ENCODE measurements at places on chromosomes 6 and 20. TPM values are rescaled to one million over a fixed set of nuclear protein-coding genes. Genes with fewer than 3 reads are reported as not detected.

GRCh38 chr20:50120935-50121693 is 8.2 kb upstream of the UBE2V1 start:
- no peaks in the 10 kb centered on the region for H3K27me3 ChIP-seq
- no peak overlapping the region for H3K4me3 ChIP-seq
- H3K27ac ChIP-seq, result no peak overlapping the region
- DNase-seq, result peak; percentile 36
- peaks cover 5% of the 10 kb centered on the region for H3K36me3 ChIP-seq

GRCh38 chr6:14804785-14805210 is 441.1 kb upstream of the JARID2 start:
- H3K27me3 ChIP-seq, result no peaks in the 10 kb centered on the region
- no peak for DNase-seq
- no peak overlapping the region for H3K27ac ChIP-seq
- H3K4me3 ChIP-seq, result no peak overlapping the region
- no peaks in the 10 kb centered on the region for H3K4me1 ChIP-seq
- no peaks in the 10 kb centered on the region for H3K36me3 ChIP-seq

The SFT2D1 gene
- 33.7 TPM for total RNA-seq

DNA sequence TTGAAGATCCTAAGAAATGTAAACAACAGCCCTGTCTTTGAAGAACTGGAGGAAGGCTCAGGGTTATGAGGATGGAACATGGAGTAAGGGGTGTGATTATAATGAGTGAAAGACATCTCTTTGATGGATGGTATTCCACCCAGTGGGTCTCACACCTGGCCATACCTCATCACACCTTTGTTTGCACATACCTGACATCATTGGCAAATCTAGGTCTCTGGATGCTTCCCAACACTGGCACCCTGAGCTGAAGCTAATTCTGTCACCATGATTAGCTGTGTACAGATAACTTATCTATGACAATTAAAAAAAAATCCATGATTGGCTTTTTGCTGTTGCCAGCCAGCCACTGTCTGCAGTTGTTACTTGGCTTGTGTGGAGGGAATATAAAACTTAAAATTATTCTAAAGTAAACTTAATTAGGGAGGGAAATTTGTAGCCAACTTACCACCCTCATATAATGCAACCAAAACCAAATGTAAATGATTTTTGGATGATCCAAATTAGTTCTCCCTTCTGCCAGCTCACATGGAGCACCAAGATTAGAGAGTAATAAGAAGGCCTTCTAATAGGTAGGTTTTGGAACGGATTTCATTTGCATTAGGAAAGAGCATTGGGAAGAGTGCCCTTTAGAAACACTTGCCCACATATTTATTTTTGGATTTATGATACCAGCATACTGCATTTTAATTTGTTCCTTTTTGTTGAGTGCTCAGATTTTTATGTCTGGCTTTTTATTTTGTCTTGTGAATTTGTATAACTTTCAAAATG is 249.5 kb downstream of the SOX4 start:
- no peaks in the 10 kb centered on the region for H3K4me1 ChIP-seq
- no peaks in the 10 kb centered on the region for H3K36me3 ChIP-seq
- no peaks in the 10 kb centered on the region for H3K27me3 ChIP-seq

The CASS4 gene
- 8.0 TPM for total RNA-seq

DNA sequence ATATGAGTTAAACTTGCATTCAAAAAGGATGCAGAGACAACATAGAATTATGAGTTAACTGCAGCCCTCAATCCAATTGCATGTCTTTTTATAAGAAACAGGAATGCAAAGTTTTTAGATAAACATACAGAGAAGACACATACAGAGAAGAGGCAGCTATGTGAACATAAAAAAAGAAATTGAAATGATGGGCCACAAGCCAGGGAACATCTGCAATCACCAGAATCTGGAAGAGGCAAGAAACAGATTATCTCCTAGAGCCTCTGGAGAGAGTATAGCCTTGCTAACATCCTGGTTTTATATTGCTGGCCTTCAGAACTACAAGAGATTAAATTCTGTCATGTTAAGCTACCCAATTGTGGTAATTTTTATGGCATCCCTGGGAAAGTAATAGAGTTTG is 257.2 kb upstream of the EYS start:
- no peak for DNase-seq
- no peak overlapping the region for H3K27ac ChIP-seq
- H3K36me3 ChIP-seq, result no peaks in the 10 kb centered on the region
- H3K4me1 ChIP-seq, result no peaks in the 10 kb centered on the region
- no peak overlapping the region for H3K4me3 ChIP-seq
- no peaks in the 10 kb centered on the region for H3K27me3 ChIP-seq

GRCh38 chr20:44738813-44739477 is 6.7 kb upstream of the KCNK15 start:
- no peak overlapping the region for H3K27ac ChIP-seq
- no peaks in the 10 kb centered on the region for H3K4me1 ChIP-seq
- no peak overlapping the region for H3K4me3 ChIP-seq
- no peaks in the 10 kb centered on the region for H3K36me3 ChIP-seq
- DNase-seq, result peak; percentile 36

DNA sequence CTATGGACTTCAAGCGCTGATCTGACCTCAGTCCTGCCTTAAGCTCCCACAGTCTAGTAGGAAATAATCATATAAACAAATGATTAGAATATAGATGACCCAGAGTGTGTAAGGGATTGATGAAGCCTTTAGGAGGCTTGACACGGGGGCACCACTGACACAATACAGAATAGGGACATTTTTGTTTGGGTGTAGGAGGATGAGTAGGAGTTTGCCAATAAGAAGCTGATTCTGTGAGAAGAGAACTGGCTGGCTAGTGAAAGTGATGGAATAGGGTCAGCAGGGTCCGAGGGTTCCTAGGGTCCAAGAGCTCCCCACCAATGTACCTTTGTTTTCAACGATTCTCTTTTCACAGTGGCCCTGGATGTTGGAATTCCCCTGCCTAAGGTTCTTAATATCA is 7.1 kb upstream of the BPIFB4 start:
- H3K4me1 ChIP-seq, result peaks cover 5% of the 10 kb centered on the region
- no peak overlapping the region for H3K27ac ChIP-seq
- H3K36me3 ChIP-seq, result no peaks in the 10 kb centered on the region
- H3K27me3 ChIP-seq, result no peaks in the 10 kb centered on the region

DNA sequence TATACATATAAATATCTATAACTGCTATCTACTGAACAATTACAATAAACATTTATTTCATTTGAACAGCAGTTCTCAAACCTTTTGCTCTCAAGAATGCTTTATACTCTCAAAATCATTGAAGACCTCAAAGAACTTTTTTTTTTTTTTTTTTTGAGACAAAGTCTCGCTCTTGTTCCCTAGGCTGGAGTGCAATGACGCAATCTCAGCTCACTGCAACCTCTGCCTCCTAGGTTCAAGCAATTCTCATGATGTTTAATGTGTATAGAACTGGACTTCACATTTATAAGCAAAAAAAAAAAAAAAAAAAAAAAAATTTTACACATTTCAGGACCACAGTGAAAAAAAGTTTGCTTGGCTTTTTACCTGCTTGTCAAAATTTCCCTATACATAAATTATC is 11.7 kb downstream of the UBE2V1 start:
- H3K27ac ChIP-seq, result no peak overlapping the region
- peaks cover 17% of the 10 kb centered on the region for H3K4me1 ChIP-seq
- H3K36me3 ChIP-seq, result no peaks in the 10 kb centered on the region

The TMEM217 gene
- total RNA-seq, result 1.6 TPM

The RAMACL gene
- total RNA-seq, result 0.78 TPM

DNA sequence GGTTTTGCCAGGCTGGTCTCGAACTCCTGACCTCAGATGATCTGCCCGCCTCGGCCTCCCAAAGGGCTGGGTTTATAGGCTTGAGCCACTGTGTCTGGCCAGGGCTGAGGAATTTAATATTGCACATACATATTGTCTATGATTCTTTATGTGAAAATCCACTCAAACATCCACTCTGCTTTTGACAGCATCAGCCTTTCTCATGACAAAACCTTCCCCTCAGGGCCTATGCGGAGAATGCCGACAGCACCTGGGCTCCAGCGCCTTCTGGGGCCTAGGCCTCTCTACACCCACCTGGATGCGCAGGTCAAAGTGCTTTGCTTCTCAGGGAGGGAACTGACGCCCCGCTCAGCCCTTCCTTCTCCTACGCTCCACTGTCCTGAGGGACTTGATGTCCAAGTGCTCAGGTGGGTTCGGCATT is 5.4 kb downstream of the RAMACL start:
- no peaks in the 10 kb centered on the region for H3K36me3 ChIP-seq
- H3K27ac ChIP-seq, result no peak overlapping the region
- no peaks in the 10 kb centered on the region for H3K27me3 ChIP-seq
- no peaks in the 10 kb centered on the region for H3K4me1 ChIP-seq
- H3K4me3 ChIP-seq, result no peak overlapping the region
- DNase-seq, result no peak

The C20orf144 gene
- total RNA-seq, result 0.24 TPM

- no peak overlapping the region for H3K27ac ChIP-seq
- no peak for DNase-seq
- H3K4me1 ChIP-seq, result no peaks in the 10 kb centered on the region
- no peaks in the 10 kb centered on the region for H3K36me3 ChIP-seq
- H3K27me3 ChIP-seq, result no peaks in the 10 kb centered on the region
Measured at GRCh38 chr6:65295812-65296211, 411.2 kb downstream of the EYS start.

DNA sequence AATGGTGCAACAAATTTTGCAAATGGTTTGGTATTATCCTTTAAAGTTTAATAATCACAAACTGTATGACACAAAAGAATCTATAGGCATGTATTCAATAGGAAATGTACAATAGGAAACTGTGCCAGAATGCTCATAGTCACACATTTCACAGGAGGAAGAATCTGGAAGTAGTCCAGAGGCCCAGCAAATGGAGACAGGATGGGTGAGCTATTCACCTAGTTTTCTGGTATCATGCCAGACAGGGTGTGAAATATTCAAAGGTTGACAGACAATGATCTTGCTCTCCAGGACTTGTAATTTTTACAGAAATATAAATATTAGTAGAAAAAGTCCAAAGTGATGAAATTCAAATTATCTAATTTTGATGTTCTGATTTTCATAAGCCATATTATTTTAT is 520.1 kb upstream of the IMPG1 start:
- no peaks in the 10 kb centered on the region for H3K4me1 ChIP-seq
- H3K27ac ChIP-seq, result no peak overlapping the region
- DNase-seq, result no peak
- H3K4me3 ChIP-seq, result no peak overlapping the region

The ARFGAP1 gene
- 107 TPM for total RNA-seq

GRCh38 chr6:149387779-149388512 is 12.1 kb upstream of the SUMO4 start:
- H3K4me3 ChIP-seq, result no peak overlapping the region
- H3K27me3 ChIP-seq, result no peaks in the 10 kb centered on the region
- no peak overlapping the region for H3K27ac ChIP-seq
- DNase-seq, result no peak
- H3K4me1 ChIP-seq, result peaks cover 16% of the 10 kb centered on the region
- H3K36me3 ChIP-seq, result peaks cover 6% of the 10 kb centered on the region

GRCh38 chr6:168618546-168619315 is 177.7 kb downstream of the SMOC2 start:
- no peak overlapping the region for H3K27ac ChIP-seq
- no peaks in the 10 kb centered on the region for H3K36me3 ChIP-seq
- no peak for DNase-seq
- no peaks in the 10 kb centered on the region for H3K27me3 ChIP-seq

DNA sequence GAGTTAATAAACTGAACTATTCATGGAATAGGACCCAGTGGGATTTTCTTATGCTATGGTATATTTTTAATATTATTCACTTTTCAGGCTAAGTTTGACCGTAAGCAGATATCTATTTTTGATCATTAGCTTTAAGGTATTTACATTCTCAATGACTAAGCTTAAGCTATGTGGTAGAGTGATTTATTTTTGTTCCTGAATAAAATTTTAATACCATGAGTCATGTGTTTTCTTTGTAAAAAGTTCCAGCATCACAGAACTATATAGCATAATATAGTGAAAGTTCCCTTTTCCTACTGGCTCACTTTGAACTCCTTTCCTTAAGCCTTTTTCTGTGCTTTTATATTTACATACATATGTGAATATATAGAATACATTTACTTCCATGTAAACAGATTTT is 75.8 kb downstream of the BCKDHB start:
- H3K27me3 ChIP-seq, result no peaks in the 10 kb centered on the region
- no peak overlapping the region for H3K27ac ChIP-seq
- no peak for DNase-seq

The ENTPD6 gene
- total RNA-seq, result 108 TPM

GRCh38 chr20:13515291-13515690 is 123.4 kb downstream of the TASP1 start:
- no peak overlapping the region for H3K27ac ChIP-seq
- no peaks in the 10 kb centered on the region for H3K27me3 ChIP-seq
- no peak overlapping the region for H3K4me3 ChIP-seq
- DNase-seq, result no peak
- H3K4me1 ChIP-seq, result no peaks in the 10 kb centered on the region
- peaks cover 6% of the 10 kb centered on the region for H3K36me3 ChIP-seq

The PAK5 gene
- not detected for total RNA-seq

The DEF6 gene
- 220 TPM for total RNA-seq

The SIGLEC1 gene
- not detected for total RNA-seq

The SYTL3 gene
- total RNA-seq, result 31.1 TPM

DNA sequence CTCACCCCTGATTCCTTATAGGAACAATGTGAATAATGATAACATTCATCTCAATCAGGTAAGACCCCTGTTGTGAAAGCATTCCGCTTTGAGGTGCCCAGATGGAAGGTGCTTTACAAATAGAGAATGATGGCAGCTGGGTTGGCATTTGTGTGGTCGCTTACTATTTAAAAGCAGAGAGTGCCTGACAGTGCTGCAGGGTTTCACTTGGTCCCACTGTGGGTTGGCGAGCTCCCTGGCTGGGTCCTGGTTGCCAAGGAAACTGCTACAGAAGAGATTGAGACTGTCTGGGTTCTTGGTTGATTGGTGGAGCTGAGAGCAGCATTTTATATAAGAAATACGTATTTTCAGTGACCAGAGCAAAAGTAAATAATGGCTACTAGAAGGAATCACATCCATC is 207.2 kb upstream of the KCNQ5 start:
- DNase-seq, result no peak
- H3K36me3 ChIP-seq, result no peaks in the 10 kb centered on the region
- H3K27ac ChIP-seq, result no peak overlapping the region
- H3K27me3 ChIP-seq, result peaks cover 2% of the 10 kb centered on the region
- H3K4me3 ChIP-seq, result no peak overlapping the region

DNA sequence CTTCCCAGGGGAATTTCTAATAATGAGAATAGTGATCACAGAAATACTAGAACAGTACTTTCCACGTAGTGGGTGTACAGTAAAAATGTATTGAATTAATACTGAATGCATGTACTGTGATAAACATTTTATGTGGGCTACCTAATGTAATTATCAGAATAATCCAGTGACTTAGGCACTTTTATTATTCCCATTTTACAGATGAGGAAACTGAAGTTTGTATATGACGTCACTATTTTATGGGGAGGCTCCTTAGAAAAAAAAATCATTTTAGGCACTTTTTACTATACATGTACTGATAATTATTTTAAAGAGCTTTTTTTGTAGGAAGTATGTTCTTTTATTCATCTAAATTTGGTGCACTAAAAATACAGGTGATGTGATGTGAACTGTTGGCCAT is 275.6 kb upstream of the TAB2 start:
- H3K4me3 ChIP-seq, result no peak overlapping the region
- no peaks in the 10 kb centered on the region for H3K27me3 ChIP-seq
- DNase-seq, result no peak
- peaks cover 8% of the 10 kb centered on the region for H3K4me1 ChIP-seq
- no peak overlapping the region for H3K27ac ChIP-seq
- H3K36me3 ChIP-seq, result no peaks in the 10 kb centered on the region

GRCh38 chr6:150406948-150407347 is 38.1 kb downstream of the IYD start:
- no peaks in the 10 kb centered on the region for H3K4me1 ChIP-seq
- no peaks in the 10 kb centered on the region for H3K36me3 ChIP-seq
- H3K27ac ChIP-seq, result no peak overlapping the region
